ENCODE measurements at places on chromosomes 2 and 18.

GRCh38 chr2:8671802-8672201, 10.1 kb upstream of the ID2 start:
- no peak for DNase-seq

GRCh38 chr2:191892391-191892790, 45.5 kb upstream of the CAVIN2 start:
- peak; percentile 78 for DNase-seq

DNA sequence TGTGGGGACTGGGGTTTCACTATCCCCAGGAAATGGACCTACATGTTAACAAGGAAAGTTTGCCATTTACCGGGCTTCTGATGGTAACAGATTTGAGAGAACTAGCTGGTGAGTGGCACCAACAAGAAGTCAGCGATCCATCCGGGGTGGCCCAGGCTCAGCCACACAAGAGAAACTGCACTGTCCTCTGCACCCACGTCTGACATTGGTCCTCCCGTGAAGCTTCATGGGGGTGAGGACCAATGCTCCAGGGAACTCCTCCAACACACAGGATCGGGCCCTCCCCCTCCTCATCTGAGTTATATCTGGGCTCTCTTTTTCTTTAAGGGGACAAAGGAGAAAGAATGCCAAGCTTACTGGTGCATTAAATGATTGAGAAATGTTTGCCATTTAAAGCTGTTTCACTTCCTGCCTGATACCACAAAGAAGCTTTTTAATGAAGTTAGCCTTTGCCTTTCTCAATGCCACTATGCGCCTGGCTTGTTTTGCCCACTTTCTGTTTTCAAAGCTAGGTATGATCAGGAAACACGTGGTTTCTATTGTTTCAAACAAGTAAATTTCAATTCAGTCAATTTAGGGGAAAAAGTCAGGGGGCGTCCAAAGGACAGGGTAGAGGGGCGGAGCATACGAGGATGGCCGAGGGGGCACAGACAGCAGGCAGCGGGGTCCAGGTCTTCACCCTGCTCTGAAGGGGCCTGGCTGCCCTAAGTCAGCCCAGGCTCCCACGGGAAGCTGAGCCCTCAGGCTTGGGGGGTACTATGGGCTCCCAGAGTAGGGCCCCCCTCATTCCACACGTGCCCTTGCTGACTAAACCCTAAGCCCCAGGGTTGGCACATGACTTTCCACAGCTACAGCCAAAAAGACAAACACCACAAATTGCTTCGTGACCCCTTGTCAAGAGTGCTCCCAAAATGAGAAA, 204.0 kb upstream of the ID2 start:
- peak; percentile 16 for DNase-seq

GRCh38 chr2:1727101-1727771, 17.1 kb downstream of the PXDN start:
- no peak for DNase-seq

DNA sequence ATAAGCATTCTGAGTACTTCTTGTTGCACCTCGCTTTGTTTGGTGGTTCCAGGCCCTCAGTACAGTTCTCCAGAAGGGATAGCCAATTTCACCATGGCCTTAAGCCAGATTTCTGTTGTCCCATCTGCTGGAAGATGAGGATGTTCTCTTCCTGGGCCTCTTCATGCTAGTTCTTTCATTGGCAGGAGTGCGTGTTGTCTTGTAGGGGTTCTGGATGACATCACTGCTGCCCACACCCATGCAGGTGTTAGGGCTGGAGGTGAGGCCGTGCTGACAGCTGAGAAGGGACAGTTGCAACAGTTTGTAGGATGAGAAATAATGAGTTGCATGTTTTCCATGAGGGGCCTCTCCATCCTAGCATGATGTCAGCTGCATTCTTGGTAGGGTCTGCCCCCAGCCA, 142.9 kb downstream of the LDLRAD4 start:
- no peak for DNase-seq

- DNase-seq: no peak
Measured at GRCh38 chr2:232228971-232229894, 149.3 kb upstream of the ALPP start.

DNA sequence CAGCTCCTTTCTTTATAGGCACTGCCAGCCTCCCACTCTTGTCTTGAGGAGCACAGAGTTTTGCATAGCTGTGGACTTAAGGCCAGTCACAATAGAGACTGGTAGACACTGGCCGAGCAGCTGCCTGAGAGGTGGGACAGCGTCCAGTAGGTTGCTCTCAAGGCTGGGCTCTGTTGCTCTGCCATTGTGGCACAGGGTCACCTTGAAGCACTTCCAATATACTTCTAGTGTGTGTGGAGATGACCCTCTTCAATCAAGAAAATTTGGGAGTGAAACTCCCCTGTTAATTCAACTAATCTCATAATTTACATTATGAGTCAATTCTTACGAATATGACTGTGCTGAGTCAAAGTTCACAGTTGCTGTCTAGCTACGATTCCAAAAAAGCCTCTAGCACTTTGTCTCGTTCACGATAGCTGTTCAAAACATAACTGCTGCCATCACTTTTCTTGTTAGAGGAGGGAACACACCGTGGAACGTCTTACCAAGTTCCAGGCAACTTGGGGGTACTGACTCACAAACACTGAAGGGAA, 636.2 kb downstream of the EPHA4 start:
- peak; percentile 3 for DNase-seq

DNA sequence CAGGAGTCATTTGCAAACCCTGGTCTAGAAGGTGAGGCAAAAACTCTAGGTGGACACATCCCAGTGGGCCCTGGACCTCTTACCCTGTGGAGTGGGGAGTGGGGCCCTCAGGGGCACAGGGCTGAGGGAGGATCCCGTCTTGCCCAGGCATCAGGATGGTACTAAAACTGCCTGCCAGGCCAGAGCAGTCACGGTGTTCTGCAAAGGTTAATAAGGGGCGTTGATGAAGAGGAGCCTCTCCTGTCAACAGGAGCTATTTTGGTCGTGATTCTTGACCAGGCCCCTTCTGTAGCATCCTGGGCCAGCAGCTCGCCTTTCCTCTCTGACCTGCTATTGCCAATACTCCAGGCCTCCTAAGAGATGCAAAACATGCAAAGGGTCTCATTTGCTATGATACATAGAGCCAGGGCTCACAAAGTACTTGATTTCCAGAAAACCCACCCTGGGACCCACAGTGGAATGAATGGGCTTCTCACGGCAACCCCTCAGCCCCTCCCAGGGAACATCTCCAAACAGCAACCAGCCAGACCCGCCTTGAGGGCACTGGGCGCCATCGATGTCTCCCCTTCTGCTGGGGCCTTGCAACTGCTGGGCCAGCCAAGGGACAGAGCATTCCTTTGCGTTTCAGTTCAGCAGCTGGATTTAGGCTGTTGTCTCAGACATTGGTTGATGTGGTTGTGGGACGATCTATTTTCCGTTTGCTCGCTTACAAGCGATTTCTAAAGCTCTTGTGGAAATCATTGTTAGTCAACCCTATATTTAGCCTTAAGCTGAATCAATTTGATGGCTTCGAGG, 111.1 kb downstream of the PDCL3 start:
- no peak for DNase-seq

- no peak for DNase-seq
Measured at GRCh38 chr2:67510745-67511144, 113.6 kb downstream of the ETAA1 start.

GRCh38 chr18:11114653-11115052, 34.7 kb downstream of the PIEZO2 start:
- peak; percentile 84 for DNase-seq

DNA sequence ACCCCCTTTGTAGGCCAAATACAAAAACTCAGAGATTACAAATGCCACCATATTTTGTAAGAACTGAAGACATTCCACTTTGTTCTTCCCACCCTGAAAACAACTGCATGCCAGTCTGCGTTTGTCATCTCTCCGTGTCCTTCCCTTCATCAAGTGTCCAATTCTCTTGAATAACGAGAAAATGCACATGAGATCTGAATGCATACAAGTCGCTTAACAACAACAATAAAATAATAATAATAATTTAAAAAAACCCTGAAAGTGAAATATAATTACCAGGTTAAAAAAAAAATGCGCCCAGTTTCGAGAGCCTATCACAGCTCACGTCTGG, 2.0 kb upstream of the SETBP1 start:
- DNase-seq: no peak

DNA sequence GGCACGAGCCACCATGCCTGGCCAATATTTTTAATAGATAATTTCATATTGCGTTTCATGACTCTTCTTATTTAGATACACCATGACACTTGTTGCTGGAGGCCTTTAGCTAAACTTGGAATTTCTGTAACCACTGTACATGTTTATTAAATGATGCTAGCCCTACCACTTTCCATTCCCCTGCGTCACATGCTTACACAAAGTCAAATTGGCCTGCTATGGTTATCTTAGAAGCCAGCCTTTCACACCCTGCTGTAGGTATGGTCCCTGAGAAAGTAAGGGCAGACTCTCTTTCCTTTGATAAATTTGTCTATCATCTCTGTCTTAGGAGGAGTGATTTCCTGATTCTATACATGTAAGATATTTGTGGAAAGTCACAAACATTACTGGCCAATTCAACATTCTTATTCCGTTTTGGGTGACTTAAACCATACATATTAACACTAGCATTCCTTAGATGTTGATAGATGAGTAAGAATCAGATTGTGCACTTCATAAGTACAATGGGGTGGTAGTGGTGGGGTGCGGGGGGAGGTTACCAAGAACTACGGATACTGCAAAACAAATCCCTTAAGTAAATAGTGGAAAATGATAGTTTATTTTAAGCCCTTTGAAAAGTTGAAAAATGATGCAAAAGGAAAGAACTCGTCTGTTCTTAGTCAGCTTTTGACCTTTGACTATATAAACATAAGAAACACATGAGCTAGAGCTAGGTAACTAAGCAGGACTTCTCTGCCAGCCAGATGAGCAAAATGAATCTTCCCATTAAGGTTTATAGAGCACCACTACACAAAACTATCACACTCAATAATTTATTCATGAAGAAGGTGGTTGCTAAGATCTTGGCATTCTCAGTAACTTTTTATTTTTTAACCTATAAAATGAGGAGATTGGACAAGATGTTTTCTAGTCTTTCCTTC, 7.9 kb upstream of the NDUFV2 start:
- peak; percentile 84 for DNase-seq

DNA sequence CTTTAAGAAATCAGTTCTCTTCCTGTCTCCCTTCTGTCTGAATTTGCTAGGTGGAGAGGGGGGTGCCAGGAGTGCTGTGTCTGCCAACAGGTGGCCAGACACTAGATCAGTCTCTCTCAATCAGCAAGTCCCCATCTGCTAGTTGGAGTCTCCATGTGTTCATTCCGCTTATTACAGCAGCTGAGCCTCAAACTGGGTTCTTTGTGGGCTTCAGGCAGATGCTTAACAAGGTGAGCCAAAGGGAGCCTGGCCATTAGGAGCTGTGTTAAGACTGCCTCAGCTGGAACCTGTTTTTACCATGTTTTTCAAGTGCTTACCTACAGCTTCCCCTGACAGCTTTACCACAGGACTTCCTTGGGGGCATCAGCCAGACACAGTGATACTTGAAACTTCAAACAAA, 401.9 kb downstream of the LRP1B start:
- no peak for DNase-seq
